ENCODE measurements at places on chromosomes 4 and X.
A peak's percentile ranks its signal among the peaks of the same experiment; 100 is the strongest.

DNA sequence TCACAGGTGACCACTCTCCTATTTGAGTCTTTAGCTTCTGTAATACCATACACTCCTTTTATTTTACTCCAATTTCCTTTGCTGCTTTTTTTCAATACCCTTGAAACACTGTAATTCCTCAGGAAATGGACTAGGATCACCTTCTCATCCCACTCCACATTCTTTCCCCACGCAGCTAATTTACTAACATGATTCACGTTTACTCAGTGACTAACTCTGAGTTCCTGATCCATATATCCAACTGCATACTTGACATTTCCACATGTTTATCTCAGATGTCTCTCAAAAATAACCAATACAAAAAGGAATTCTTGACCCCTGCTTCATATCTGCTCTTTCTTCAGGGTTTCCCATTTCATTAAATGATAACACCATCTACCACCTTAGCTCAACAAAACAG is 19.9 kb downstream of the RPS6KA6 start:
- no peak for DNase-seq

DNA sequence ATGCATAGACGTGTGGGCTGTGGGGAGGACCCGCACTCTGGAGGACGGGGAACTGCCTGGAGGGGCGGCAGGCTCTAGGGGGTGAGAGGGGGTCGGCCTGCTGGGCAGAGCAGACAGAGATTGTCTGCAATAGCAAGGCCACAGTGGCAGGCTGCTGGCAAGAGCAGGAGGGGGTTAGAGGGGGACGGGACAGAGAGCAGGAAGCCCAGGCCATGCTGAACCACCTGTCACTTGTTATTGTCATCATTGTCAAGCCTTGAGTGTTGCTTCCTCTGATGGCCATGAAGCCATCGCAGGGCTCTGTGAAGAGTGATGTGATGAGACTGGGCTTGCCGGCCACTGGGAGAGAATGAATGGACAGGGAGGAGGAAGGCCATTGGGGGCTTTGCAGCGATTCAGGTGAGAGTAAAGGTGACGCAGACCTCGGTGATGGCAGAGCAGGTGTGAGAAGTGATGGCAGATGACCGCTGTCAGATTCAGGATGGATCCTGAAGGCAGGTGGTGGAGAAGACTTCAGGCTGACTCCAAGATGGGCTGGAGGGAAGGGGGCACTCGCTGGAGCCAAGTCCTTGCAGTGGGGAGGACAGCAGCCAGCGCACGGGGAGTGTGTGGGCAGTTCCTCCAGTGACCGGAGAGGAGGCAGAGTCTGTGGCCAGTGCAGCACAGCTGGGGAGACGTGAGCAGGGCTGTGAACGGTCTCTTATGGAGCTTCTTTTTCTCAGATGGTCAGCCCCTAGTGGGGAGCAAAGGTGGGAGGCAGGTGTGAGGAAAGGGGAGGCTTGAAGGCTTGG is 43.6 kb downstream of the HTT-AS start:
- no peak for DNase-seq

GRCh38 chr4:48831532-48832030 is 693 bp downstream of the OCIAD1 start:
- no peak for DNase-seq

GRCh38 chr4:56255820-56256219 is 131.5 kb downstream of the AASDH start:
- DNase-seq = no peak

- peak; percentile 77 for DNase-seq
Observed at GRCh38 chr4:16083241-16084191, at the start of gene PROM1. TSS of gene PROM1 (minus strand) at chr4:16084023. CDS start at chr4:16075906, 8,117 bp downstream.

DNA sequence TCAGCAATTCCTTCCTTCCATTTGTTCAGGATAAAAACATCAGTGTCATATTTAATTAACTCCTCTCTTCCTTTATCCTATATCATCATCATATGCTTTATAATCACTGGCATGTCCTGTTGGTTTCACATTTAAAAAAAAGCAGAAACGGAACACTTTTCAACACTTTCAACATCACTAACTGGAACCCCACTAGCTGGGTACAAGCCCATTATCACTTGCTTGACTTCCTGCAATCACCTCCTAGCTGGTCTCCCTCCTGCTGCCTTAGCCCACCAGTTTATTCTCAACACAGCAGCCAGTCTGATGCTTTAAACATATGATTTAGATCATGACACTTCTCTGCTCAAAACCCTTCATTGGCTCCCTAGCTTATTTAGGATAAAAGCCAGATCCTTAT is 116.4 kb upstream of the LSM6 start:
- no peak for DNase-seq

GRCh38 chr4:75790024-75790423 is 65.6 kb downstream of the USO1 start:
- no peak for DNase-seq

- DNase-seq = no peak
Observed at GRCh38 chrX:31459361-31459760, 387.5 kb upstream of the FTHL17 start.

DNA sequence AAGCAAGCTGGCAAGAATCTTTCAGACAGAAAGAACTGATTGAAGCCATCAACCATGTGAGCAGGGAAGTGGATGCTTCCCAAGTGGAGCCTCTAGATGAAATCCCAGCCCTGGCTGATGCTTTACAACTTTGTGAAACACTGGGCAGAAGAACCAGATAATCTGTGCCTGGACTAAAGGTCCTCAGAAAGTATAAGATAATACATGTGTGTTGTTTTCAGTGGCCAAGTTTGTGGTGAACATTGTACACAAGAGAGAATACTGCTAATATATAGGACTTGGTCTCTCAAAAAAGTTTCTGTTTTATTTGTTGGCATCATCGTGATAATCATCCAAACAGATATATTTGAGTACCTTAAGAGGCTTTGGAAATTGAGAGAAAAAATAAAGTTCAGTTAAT is 1367.8 kb upstream of the IGFBP7 start:
- DNase-seq = no peak

GRCh38 chrX:10110984-10111363 is 45.8 kb upstream of the CLCN4 start:
- no peak for DNase-seq

GRCh38 chr4:36414248-36414647 is 132.8 kb downstream of the DTHD1 start:
- no peak for DNase-seq

GRCh38 chr4:7787067-7787466 is 152.6 kb downstream of the AFAP1 start:
- no peak for DNase-seq

- DNase-seq = no peak
Observed at GRCh38 chr4:149831656-149832208, 16.1 kb upstream of the IQCM start.

GRCh38 chr4:154743683-154744340 is at the start of gene LRAT:
TSS of gene LRAT (plus strand) at chr4:154744000. CDS start at chr4:154744327, 327 bp downstream.
- no peak for DNase-seq

DNA sequence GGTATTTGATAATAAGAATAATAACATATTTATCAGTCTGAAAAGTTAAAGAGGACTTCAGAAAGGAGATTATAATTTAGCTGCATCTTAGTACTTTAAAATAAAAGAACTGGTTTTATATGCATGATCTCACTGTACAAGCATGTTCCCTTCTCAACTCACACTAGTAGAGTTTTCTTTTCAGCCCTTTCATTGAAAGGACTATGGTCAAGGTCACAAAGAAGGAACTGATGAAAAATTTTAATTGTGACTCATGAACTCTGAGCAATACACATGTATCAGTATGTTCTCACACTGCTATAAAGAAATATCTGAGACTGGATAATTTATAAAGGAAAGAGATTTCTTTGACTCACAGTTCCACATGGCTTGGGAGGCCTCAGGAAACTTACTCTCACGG is 73.7 kb upstream of the NDST4 start:
- no peak for DNase-seq

DNA sequence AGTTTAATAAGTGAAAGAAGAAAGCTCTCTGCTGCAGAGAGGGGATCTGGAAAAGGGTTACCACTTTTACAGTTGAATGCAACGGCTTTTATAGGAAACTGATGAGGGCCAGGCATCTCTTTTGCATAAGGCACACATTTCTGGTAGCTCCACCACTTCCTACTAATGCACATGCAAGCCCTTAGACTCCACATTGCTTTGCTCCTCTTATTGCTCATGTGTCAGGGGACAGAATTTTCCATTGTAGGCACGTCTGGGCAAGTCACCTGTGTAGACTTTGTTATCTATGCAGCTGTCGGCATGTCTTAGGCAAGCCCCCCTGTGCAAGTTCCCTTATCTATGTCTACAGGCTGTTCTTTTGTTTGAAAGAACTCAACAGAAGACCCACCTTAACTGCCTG is 294.6 kb upstream of the STS start:
- no peak for DNase-seq

DNA sequence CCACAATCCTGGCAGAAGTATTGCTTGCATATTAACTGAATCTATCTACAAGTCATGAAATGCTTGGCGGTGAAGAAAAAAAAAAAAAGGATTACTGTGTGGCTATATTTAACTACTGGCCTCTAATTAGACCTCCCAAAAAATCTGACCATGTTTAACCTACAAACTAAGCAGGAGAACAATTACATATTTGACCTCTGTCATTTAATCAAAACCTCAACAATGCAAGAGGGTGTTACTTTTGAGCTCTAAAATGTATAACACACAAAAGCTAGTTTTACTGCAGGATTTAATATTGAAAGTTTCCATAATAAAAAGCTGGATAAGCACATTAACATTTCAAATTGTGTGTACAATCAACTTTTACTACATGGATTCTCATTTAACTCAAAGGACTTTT is 1.5 kb downstream of the ITM2A start:
- no peak for DNase-seq

- no peak for DNase-seq
Observed at GRCh38 chrX:38214551-38215531, 5.8 kb downstream of the SRPX start.

DNA sequence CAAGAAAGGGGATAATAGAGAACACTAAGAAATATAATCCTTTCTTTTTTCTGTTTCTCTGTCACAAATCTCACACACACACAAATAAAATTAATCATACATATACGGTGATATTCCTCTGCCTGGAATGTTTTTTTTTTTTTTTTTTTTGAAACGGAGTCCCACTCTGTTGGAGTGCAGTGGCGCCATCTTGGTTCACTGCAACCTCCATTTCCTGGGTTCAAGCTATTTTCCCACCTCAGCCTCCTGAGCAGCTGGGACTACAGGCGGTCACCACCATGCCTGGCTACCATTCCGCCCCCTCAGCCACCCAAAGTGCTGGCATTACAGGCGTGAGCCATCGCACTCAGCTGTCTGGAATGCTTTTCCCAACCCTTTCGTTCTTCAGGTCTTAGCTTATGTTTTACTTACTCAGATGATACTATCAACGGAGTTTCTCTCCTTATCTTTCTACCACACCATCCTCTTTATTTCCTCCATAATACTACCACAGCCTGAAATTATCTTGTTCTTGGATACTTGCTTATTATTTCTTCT is 69.3 kb downstream of the ANKRD17 start:
- DNase-seq = no peak

GRCh38 chr4:87192145-87192919 is 28.1 kb downstream of the KLHL8 start:
- DNase-seq = no peak

DNA sequence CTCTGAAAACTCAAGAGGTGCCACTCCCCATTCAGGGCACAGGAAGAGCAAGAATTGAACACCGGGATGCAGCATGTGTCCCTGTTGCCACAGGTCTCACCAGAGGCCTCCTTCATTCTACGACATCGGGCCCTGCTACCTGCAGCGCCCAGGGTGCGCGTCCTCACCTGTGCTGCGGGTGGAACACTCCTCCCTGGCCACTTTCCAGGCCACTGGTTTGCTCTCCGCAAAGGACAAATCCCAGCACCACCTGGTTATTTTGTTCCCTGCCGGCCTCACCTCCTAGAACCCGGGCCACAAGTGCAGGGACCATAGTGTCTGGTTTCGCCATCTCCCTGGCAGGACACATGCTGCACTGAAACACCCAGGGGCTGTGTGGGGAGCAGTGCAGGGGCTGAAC is 14.3 kb upstream of the FAM3A start:
- no peak for DNase-seq

GRCh38 chr4:165813606-165814005 is 59.4 kb upstream of the TLL1 start:
- no peak for DNase-seq

GRCh38 chr4:184104419-184105101 is 113.1 kb downstream of the ENPP6 start:
- peak; percentile 43 for DNase-seq

DNA sequence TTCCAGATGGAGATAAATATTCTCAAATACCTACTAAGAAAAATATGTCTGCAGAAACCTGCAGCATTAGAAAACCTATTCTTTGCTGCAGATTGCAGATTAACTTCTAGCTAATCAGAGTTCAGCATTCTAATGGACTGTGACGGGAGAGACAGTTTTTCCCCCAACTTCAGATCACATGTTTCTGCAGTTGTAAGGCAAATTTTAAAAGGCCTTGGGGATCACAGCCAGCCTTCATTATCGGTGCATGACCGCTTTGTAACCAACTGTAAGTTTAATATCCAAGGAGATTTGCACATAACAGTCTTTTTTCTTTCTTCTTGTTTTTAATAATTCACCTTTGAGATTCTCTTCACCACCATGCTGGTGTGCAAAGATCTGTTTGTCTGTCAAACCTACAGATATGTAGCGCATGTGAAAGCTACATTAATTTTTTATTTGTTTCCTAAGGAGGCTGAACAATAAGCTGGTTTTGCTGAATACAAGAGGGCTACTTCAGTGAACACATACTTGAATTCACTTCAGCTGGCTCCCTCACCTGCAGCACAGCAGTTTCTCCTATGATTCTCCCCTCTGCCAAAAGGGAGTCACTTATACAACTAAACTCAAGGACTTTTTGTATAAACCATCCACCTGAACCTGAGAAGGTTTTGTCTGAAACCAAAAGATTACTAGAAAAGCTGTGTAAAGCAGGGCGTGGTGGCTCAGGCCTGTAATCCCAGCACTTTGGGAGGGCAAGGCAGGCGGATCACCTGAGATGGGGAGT is 488.5 kb downstream of the RPA4 start:
- DNase-seq = no peak

GRCh38 chr4:69497076-69497475 is 1.4 kb upstream of the UGT2B4 start:
- no peak for DNase-seq

DNA sequence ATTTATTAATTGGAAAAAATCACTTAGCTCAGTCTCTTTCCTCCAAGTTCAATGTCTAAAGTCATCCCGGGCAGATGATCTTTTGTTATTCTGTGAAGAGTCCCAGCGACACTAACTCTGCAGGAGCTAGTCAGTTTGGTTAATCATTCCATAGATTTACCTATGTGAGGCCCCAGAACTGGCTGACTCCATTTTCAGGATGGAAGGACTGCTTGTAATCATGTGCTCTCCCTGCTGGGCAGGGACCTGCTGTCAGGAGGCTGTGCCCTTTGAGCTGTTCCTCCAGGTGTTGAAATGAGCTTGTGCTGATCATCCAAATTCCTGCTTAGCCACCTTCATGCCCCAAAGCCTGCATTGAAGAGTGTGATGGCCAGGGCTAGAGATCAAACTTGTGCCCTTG is 169.8 kb downstream of the NHS start:
- DNase-seq = no peak

DNA sequence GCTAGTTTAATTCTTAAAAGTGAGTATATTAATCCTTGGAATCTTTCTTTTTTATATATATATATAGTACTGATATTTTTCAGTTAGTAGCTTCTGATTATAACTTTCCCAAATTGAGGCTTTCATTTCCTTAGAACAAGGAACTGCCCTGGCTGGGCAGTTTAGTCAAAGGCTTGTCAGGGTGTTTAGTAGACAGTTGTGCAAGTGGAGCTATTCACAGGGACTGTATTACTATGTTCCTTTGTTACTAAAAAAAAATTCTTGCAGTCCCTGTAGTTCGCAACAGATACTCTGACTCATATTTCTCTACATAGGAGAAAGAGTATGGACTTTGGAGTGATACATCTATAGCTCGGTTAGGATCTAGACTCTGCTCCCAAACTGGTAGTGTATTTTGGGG is 20.8 kb downstream of the USO1 start:
- DNase-seq = peak; percentile 12
